Lung (tissue), 17 donors: ENCODE measurements at places on chromosomes 7 and 10. TPM values are rescaled to one million over a fixed set of nuclear protein-coding genes. Genes with fewer than 3 reads are reported as not detected.

GOLGA7B gene
- total RNA-seq: 0.23 TPM

DNAJC12 gene
- total RNA-seq: 6.4 TPM

PNLIPRP2 gene
- total RNA-seq: 1.0 TPM

TMEM184A gene
- 11.8 TPM for total RNA-seq

GARIN1A gene
- total RNA-seq: 1.6 TPM

PURB gene
- total RNA-seq: 48.9 TPM

PRTFDC1 gene
- 12.5 TPM for total RNA-seq

FIS1 gene
- total RNA-seq: 169 TPM
